ENCODE measurements at places on chromosomes 1 and 21.

DNA sequence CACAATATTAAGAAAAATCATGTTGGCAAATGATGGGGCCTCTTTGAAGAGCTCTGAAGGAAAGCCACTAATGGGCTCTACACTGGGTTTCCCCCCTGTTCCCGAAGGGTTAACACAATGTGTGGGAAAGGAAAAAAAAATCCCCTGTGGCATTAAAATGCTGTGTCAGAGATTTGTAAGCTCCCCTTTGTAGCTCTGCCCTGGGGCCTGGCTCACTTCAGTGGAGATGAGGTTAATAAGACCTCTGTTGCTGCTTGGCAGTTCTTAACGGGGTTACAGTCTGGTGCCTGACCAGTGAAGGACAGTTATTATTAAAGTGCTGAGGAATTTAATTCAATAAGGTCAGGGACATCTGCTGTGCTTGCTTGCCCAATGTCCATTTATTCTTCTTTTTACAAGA is 129.7 kb upstream of the UBE2U start:
- peak; percentile 41 for DNase-seq

GRCh38 chr1:242147096-242147976 is 148.4 kb upstream of the MAP1LC3C start:
- peak; percentile 13 for DNase-seq

GRCh38 chr1:17023102-17023501 is 11.4 kb upstream of the ATP13A2 start:
- DNase-seq, result no peak

DNA sequence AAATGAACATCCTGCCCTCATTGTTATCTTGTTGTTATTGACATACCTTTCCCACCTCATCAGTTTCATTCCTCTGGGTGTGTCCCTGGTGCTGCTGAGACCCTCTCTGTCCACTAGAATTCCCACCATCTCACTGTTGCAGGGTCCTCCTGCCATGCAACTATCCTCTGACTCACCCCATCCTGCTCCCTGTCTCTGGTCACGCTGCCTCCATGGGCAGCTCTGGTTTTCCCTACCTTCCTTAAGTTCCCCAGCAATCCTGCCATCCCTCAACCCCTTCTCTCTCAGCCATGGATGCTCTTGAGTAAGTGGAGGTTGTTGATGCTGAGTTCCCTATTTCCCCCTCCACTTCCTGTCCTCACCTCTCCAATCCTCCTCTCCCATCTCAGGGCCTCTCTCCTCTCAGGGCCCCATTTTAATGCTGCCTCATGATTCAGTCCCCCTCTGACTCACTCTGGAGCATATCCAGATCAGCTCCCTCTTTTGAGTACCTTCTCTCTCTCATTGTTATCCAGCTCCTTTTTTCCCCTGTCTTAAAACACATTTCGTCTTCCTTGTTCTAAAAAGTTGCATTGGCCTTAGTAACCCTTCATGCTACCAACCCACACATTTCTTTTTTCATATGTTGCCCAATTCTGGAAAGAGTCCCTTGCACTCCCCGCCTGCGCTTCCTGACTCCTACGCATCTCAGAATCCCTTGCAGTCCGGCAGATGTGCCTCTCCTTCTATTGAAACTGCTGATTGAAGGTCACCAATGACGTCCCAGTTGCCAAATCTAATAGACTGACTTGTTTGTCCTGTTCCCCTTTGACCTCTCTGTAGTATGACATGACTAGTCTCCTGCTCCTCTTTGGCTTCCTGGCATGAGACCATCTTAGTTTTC is 92.0 kb downstream of the CNIH3 start:
- DNase-seq, result no peak

- no peak for DNase-seq
Observed at GRCh38 chr1:57963581-57963980, 539.7 kb upstream of the DAB1 start.

DNA sequence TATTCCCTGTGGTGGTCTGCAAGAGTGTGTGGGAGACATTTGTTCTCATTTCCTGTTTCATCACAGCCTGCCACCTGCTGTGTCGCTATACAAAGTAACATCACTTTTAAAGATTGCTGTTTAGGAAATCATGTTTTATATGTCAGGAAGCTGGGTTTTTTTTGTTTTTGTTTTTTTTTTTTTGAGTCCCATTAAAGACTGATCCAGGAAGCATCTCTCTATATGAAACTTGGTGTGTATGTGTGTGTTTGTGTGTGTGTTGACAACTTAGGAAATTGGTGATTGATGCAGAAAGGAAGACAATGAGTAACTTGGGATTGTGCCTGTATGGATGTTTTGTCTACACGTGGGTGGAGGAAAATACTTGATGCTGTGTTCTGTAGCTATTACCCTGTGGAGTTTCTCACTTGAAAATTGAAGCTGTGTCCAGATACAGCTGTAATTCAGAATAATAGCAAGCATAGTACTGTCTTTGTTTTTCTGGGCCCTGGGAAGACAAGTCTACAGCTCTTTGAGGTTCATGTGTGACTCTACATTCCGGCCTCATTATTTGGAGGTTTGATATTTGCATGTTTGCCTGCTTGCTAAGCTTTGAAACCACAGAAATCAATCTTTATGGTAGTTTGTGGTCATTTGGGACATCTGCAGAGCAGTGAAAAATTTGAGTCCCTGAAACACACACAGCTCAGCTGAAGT is 47.9 kb downstream of the LAMC1 start:
- DNase-seq, result no peak

All from epithelial cell of proximal tubule (primary cell).